ENCODE measurements at places on chromosomes 13 and 19.

GRCh38 chr13:113401452-113402415 is 37.8 kb upstream of the GRTP1 start:
- no peak for DNase-seq

GRCh38 chr13:65744836-65745235 is 1485.3 kb downstream of the PCDH9 start:
- DNase-seq: no peak

DNA sequence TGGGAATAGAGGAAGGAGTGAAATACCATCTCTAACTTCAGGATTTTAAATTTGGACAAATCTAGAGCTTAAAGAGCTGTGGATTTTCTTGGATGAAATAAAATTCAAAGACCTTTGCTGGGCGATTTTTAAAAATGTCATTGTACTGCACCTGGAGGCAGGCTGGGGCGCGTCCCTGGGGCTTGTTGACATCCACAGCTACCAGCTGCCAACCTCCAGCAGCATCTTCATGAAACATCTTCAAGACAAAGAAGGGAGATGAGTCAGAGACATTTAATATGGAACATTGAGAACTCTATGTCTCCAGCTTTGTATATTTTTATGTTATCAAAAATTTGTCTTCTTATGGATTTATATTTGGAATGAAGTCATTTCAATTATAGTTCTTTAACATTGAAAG is 132.5 kb downstream of the NALCN start:
- DNase-seq: no peak

- DNase-seq: no peak
Measured at GRCh38 chr13:78598116-78598781, 5.1 kb downstream of the POU4F1 start.

- no peak for DNase-seq
Measured at GRCh38 chr19:31383553-31383952, 34.3 kb upstream of the TSHZ3 start.

DNA sequence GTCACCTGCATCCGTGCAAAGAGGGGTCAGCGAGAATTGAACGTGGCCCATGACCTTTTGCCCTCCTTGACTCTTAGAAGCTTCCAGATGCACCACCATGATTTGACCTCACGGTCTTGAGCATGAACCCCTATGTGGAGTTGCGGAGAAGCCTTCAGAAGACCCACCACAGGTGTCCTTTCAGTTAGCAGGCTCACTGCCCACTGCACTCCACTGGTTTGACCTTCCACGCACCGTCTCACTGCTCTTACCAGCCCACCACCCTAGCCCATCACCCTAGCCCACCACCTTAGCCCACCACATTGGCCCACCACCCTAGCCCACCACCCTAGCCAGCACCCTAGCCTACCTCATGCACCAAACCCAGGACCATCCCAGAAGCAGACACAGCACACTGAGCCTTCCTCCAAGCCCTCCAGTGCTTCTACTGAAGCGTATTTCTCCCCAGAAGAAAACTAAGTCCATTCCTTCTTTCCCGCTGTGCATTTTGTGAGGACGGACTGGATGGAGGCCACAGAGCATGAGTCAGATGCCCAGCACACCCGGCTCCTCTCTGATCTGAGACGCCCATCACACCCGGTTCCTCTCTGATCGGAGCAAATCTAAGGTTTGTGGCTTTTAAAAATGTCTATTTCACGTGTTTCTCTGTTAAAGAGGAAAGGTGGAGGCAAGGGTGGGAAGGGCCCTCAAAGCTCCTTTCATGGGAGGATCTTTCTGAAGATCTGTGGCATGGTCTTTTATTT is 45.8 kb downstream of the SOX1 start:
- no peak for DNase-seq

- DNase-seq: no peak
Measured at GRCh38 chr13:71524613-71525304, 342.2 kb downstream of the DACH1 start.

GRCh38 chr19:18915639-18916038 is 3.5 kb downstream of the COPE start:
- DNase-seq: no peak

DNA sequence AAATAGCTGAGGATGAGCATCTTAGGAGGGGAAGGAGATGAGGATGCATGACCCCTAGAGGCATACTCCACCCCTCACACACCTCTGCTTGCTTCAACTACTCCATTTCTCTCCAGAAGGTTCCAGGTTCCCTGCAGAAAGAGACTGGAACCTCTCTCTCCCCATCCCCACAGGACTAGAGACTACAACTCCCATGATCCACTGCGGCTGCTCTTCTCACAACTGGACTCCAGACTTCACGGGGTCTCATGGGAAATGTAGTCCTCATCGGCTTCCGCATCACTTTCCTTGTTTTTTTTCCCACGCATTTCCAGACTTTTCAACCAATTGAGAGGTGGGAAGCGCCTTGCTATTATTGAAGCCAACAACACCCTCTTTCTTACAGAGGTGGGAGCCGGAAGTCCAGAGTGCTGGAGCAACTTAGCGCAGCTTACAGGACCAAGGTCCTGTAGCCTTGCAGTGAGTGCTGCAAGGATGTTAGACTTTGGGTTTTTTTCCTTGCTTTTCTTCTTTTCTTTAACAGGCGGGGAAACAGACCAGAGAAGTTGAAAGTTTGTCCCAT is 13.9 kb upstream of the CACNG6 start:
- DNase-seq: peak; percentile 49

- DNase-seq: no peak
Measured at GRCh38 chr13:49457221-49457620, 13.1 kb downstream of the SETDB2 start.

DNA sequence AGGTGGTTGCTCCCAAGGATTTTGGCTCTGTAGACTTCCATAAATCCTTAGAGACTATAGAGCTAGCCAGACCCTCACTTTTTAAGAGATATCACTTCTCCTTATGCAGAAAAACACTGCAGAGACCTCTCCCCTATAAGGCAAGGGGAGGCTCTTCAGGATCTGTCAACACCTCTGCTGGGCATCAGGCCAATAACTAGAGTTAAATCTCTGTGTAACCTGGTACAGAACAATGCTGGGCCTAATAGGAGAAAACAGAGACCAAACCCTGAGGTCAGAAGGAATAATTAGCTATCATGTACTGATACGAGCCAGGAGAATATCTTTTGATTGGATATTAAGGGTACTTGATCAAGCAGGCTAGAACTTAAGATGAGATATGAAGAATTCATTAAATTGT is 358.5 kb downstream of the TBC1D4 start:
- DNase-seq: no peak

DNA sequence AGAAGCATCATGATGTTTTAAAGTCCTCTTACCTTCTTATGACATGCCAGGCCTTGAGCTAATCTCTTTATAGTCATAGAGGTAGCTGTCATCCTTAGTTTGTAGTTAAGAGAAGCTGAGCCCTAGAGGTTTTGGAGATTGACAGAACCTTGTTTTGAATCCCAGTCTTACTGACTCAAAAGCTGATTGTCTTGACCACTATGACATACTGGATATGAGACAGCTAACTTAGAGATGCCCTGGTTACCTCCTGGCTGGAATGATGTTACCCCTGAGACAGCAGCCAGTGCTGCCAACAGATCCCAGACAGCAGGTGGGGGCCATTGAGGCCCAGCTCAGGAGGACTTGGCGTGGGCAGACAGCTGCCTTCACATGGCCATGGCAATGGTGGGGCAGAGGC is 311.0 kb downstream of the MTUS2 start:
- DNase-seq: no peak

DNA sequence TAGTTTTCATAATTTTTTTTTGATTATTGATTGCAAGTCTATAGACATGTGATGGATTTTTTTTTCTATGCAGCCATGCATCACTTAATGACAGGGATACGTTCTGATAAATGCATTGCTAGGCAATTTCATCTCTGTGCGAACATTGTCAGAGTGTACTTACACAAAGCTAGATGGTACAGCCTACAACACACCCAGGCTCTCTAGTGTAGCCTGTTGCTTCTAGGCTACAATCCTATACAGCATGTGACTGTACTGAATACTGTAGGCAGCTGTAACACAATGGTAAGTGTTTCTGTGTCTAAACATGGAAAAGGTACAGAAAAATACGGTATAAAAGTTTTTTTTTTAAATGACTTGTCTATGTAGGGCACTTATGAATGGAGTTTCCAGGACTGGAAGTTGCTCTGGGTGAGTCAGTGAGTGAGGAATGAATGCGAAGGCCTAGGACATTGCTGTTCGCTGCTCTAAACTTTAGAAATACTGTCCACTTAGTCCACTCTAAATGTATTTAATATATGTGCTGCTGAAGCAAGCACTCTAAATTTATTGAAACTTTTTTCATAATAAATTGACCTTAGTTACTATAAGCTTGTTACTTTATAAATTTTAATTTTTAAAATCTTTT is 20.3 kb downstream of the SPATA13 start:
- DNase-seq: no peak

DNA sequence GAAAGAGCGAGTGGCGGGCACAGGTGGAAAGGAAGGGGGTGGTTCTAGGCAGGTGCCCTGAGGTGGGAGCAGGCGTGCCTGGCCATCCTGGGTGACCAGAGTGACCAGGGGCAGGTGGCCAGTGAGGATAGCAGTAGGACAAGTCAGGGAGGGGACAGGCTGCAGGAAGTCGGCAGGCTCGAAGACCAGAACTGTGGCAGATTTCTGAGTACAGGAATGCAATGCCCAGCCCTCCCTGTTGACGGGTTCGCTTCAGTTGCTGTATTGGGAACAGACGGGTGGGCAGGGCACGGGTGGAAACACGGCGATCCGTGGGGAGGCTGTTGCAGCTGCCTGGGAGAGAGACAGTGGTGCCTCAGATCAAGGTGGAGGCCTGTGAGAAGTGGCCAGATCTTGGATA is 1.9 kb downstream of the ZNF628 start:
- no peak for DNase-seq

- no peak for DNase-seq
Measured at GRCh38 chr19:55226273-55226672, 2.3 kb downstream of the TMEM86B start.

GRCh38 chr19:48918801-48919247 is 14.7 kb upstream of the DHDH start:
- no peak for DNase-seq

- no peak for DNase-seq
Measured at GRCh38 chr13:61778531-61778930, 362.9 kb upstream of the PCDH20 start.

DNA sequence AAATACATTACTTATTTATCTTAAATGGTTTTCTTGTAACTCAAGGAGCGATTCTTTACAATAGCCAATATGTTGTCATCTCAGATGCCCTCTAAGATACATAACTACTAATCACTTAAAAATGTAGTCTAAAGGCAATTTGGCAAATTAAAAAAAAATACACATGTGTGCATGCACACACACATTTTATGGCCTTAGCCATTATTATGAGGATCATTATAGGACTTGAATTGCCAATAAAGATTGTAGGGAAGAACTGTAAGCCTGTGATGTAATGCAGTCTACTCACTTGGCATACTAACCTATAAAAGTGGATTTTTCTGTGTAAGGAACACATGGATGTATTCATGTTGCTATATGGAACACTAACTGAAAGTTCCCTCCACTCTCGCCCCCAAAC is 274.3 kb downstream of the SHISA2 start:
- DNase-seq: no peak

- no peak for DNase-seq
Measured at GRCh38 chr13:96071504-96071903, 18.3 kb upstream of the UGGT2 start.

GRCh38 chr19:1266916-1267476 is 2.1 kb upstream of the CIRBP start:
- DNase-seq: peak; percentile 88

DNA sequence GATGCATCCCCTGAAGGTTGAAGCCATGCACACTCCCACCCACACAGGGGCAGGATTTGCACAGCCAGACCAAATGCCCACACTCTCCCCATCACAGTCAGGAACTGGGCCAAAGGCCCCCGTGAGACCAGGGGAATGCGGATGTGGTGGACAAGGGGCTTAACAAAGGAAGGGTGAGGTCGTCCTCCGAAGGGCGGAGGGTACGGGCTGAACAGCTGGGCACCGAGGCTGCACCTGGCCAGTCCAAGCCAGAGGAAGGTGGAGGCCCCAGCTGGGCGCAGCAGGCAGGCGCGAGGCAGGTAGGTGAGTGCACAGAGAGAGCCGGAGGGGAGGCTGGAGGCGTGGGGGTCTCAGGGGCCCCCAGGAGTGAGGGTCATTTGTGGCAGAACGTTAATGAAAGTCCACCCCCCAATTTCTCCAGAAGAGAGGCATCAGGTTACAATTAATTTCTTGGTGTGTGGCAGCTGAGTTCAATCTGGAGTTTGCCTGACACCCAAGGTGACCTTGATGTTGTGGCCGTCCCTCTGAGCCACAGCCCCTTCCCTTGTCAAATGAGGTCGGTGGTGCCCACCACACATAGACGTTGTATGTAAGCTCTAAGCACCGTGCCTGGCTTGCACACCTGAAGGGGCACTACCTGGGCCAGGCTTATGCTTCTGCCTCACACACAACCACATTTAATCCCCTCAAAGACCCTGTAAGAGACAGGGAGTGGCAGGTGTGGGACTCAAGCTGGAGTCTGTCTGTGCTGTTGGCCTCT is 2.9 kb downstream of the KLK15 start:
- no peak for DNase-seq

GRCh38 chr19:45895519-45895972 is 6.9 kb downstream of the MYPOP start:
- no peak for DNase-seq

GRCh38 chr19:54294539-54294938 is 13.6 kb upstream of the LILRB2 start:
- DNase-seq: no peak

DNA sequence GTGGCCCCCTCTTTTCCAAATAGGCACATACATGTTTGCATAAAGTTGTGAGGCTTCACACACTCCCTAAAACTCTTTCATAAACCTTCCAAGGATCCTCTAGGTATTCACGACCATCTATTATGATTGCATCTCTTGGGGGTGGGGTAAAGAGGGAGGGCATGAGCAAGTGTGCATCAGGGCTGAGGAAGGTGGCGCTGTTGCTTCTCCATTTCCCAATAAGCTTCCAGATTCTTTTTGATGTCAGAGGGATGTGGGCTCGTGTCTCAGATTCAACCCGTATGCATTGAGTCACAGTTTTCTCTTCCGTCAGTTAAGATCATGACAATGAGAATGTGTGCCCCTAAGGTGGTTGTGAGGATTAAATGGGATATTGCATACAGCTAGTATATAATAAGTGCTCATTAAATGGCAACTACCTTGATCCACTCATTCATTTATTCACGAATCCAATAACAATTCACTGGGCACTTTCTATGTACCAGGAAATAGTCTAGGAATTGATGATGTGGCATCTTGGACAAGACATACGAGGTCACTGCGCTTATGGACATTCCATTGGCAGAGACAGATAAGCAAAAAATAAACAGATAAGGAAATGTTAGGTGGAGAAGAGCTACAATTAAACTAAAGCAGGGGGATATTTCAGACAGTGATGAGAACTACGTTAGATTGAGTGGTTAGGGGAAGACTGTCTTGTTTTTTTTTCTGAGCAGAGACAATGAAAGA is 10.3 kb downstream of the CYP2B6 start:
- no peak for DNase-seq
